ENCODE measurements at places on chromosomes 3 and 15.

DNA sequence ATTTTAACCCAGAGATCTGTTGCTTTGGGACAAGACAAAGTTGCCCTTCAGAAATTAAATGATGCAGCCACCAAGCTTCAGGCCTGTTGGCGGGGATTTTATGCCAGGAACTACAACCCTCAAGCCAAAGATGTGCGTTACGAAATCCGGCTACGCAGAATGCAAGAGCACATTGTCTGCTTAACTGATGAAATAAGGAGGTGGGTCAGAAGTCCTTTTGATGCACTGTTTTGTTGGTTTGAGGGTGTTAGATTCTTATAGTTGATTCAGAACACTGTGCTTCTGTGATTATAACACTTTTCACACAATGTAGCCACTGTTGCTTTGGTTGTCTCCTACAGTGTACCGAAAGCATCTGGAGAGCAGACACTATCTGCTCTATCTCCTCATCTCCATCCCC is 20.8 kb upstream of the NXPE3 start:
- DNase-seq: no peak

DNA sequence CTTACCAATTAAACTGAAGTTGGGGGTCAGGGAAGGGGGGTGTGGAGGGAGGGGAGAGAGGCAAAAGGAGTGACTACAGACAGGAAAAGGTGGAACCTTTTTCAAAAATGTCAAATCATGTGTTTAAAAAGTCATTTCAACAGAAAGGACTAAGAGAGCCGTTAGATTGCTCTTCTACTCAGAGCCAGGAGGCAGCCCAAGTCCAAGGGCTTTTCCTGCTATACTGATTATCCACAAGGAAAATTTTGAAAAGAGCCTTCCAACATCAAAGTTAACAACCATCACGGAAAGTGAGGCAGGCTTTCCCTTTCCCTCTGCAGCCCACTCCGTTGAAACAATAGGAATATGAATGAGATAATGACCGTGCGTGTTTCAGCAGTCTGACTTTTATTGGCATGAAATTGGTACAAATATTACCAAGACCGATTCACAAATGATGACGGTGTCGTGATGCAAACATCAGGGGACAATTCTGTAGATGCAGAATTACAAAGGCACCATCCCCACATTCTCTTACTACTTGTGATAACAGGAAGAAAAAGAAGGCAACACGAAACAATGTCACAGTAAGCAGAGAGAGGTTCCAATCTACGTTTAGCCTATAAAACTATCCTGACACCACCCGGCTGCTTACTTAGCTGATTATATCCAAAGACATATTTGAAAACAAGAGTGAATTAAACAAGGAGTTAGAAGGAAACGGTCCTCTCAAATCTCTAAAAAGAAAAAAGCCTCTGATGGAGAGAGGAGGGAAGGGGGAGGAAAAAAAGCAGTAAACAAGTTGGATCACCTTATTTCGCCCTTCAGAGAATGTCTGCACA is 453.7 kb downstream of the FOXP1 start:
- DNase-seq: peak; percentile 55

DNA sequence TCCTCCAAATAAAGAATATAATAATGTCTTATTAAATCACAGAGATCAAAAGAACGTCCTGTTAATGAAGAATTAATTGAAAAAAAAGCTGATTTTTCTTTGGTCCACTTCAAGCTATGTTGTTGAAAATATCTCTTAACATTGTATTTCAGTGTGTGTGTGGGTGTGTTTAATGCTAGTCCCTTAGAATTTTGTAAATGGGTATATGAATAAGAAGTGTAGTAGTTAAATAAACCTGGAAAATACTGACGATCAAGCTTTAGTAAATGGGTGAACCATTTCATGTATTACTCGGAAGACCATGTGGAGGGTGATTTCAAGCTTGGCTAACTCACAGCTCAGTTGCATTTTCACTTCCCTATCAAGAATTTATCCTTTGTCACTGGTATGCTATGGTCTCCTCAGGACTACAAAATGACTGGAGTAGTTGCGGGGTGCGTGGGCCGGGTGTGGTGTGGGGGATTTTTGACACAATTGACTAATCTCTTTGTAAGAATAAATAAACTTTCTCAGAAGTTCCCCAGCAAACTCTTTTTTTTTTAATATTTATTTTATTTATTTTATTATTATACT is 586.4 kb downstream of the GRM7 start:
- DNase-seq: no peak

- no peak for DNase-seq
These were observed 84.3 kb downstream of the ADAMTS7 start for GRCh38 chr15:78726870-78727551.

GRCh38 chr3:193030276-193030675 is 112.6 kb upstream of the MB21D2 start:
- DNase-seq: no peak

DNA sequence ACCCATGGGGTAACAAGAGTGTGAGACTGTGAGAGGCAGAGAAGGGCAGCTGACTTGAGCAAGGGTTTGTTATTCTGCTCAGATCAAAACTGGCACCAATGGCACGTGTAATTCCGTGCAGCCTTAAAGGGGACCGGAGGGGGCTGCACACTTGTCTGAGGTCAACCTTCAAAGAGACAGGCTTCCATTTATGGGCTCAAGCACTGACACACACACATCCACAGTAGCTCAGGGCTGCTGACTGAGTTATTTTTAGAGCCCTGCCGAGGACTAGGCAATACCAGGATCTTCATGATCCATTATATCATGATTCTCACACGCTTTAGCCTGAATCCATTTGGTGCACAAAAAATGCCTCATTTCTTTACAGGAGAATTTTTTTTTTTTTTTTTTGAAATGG is 20.6 kb upstream of the SPTBN5 start:
- no peak for DNase-seq

DNA sequence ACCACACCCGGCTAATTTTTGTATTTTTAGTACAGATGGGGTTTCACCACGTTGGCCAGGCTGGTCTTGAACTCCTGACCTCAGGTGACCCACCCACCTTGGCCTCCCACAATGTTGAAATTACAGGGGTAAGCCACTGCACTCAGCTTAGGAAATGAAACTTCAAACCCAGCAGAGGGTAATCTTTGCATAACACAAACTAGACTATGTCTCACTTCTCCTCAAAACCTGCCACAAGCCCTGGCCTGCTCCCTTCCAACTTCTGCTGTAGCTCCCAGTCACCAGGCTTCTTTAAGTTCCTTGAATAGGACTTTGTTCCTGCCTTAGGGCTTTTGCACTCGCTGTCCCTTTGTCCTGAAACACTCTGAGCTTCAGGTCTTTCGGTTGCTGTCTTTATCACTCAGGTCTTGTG is 39.2 kb upstream of the SEMA4B start:
- DNase-seq: no peak

- no peak for DNase-seq
These were observed 34.0 kb upstream of the CCK start for GRCh38 chr3:42300013-42300412.

- no peak for DNase-seq
These were observed 75.7 kb downstream of the GAP43 start for GRCh38 chr3:115698851-115699591.

All from stimulated activated effector memory CD8-positive, alpha-beta T cell treated with anti-CD3 and anti-CD28 coated beads, Interleukin-12 subunit alpha, Interleukin-12 subunit beta, amount 100 ng/mL, for 72 hours (primary cell).